ENCODE measurements at places on chromosomes 3 and 15.
A peak's percentile ranks its signal among the peaks of the same experiment; 100 is the strongest.

DNA sequence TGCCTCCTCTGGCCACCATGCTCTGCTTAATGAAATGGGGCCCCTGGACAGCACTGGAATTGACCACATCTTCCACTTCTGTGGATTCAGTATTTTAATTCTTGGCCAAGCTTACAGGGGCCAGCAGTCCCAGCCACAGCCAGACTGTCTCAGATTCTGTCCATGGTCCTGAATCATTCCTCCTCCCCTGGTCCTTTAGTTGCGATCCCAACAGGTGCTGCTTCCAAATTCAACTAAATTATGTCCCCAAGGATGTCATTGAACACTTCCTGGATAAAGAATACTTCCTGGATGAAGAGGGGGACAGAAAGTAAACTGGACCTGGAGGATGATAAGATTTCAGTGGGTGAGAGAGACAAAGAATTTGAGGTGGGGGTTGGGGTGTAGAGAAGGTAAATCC, 111.1 kb upstream of the FOXB1 start:
- DNase-seq: no peak

GRCh38 chr3:39982665-39983357, 173.4 kb downstream of the MYRIP start:
- no peak for DNase-seq

DNA sequence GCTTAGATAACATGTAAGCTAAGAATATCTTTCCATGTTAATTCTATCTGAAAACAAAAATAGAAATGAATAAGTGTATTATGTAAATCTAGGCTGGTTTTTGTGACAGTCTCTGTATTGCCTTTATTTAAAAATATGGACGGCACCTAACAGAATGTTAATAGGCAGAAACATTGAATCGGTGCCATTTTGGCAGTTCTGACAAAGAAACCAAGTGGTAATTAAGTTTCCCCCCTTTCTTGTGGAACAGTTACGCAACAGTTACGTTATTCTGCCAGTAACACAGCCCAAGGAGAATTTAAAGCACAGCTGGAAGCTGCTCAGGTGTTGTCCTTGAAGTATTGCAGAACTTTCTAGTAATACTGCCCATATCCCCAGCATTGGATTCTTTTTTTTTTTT, 21.5 kb downstream of the LARS2 start:
- DNase-seq: no peak

- DNase-seq: peak; percentile 86
Observed at GRCh38 chr3:187978433-187979011, 175.4 kb upstream of the LPP start.

GRCh38 chr15:66241908-66242285, 11.7 kb downstream of the MEGF11 start:
- DNase-seq: no peak

DNA sequence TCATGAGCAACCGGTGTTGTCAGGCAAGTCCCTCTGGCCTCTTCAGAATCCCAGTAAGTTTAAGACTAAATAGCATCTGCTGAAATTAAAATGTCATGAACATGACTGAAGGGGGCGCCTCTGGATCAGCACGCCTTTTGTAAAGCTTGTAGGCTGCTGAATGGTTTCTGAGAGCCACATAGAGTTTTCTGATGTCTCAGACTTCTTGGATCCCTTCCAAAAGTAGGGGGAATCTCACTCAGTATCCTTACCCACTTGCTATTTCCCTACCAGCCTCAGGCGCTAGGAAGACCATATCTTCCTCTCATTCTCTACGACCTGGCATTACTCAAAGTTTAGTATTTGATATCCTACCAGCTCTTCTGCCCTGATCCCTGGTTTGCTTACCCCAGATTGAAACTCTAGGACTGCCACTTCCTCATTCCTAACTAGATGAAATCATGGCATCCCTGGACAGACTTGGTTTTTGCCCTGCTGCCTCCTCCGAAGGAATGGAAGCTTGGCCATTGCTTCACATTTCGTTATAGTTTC, 62.7 kb upstream of the CD47 start:
- DNase-seq: peak; percentile 54

DNA sequence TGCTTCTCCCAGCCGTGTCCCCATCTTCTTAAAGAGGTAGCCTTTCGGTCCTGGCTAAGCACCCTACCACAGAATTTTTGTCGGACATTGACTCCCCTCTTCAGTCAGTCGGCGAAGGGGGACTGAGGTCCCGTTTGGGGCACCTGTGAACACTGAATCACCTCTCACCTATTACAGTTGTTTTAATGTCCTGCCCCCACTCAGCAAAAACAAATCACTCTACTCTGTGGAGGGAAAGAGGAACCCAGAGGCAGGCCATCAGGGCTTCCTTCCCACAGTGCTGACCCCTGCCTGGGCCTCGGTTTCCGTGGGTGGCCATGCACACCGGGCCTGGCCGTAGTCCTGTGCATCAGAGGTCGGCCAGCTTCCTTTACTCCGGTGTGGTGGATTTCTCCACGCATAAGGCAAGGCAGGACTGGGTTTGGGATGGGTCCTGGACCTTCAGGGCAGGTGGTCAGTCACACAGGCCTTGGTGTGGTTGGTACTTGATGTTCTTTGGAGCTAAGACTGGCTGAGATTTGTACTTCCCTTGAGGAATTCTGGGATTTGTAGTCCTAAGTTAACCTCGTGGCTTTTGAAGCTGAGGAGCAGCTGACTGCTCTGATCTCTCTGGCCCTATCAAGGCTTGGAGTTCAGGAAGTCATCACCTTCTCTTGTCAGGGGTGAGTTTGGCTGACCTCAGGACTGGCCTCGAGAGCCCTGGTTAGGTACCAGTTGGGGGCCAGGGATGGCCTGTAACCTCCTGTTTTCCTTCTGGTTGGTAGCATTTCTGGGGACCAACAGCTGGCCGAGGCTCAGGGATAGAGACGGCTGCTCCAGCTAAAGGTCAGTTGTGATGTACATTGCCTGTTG, 627 bp upstream of the FAM131A start:
- no peak for DNase-seq

GRCh38 chr3:14834121-14834520, 15.4 kb downstream of the FGD5 start:
- no peak for DNase-seq

DNA sequence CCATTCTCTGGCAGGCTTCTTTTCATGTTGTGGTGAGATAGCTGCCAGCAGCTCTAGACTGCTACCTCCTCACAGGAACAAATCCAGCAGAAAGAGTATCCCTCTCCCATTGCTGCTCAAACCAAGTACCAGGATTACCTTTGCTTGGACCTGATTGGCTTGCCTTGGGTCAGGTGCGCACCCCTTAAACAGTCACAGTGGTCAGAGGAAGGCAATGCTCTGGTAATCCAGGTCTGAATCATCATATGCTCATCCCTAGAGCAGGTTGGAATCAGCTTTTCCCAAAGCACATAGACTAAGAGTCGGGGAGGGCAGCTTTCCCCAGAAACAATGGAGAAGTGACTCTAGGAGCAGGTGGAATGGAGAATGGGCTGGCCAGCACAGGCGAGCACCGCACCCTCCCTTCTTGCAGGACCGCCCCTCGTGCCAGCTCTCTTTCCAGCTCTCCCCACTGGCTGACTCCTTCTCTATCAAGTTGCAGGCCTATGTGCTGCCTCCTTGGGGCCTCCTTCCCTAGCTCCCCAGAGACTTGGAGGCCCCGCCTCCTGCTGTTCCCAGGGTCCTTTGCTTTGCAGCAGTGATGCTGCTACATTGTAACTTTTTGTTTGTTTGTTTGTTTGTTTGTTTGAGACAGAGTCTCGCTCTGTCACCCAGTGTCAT, 29.9 kb upstream of the ADPGK start:
- no peak for DNase-seq

GRCh38 chr3:99646107-99646435, 7.7 kb downstream of the COL8A1 start:
- no peak for DNase-seq

- no peak for DNase-seq
Observed at GRCh38 chr3:7332696-7333095, 471.8 kb downstream of the GRM7 start.

- DNase-seq: no peak
Observed at GRCh38 chr3:17964108-17964507, 221.7 kb upstream of the TBC1D5 start.

- no peak for DNase-seq
Observed at GRCh38 chr3:188472336-188472735, 318.4 kb downstream of the LPP start.

All from PC-9 (cell line).